ENCODE measurements at places on chromosomes 3 and 15. TPM values are rescaled to one million over a fixed set of nuclear protein-coding genes. Genes with fewer than 3 reads are reported as not detected.

TGFBR2 gene
- total RNA-seq = 343 TPM

PLA2G4F gene
- not detected for total RNA-seq

GCNT3 gene
- total RNA-seq = not detected

ILDR1 gene
- not detected for total RNA-seq

TRIP4 gene
- total RNA-seq = 5.6 TPM

FBXW12 gene
- not detected for total RNA-seq

PTX3 gene
- total RNA-seq = 9.2 TPM

SEMA3F gene
- 75.0 TPM for total RNA-seq

LMCD1 gene
- total RNA-seq = 634 TPM

GRAMD1C gene
- total RNA-seq = 0.21 TPM

DPH6 gene
- total RNA-seq = 9.0 TPM

PRR20G gene
- not detected for total RNA-seq

ANKUB1 gene
- total RNA-seq = not detected

Measured in ascending aorta (tissue), 2 donors.